ENCODE measurements at places on chromosomes 13 and 19. TPM values are rescaled to one million over a fixed set of nuclear protein-coding genes. Genes with fewer than 3 reads are reported as not detected.

The ALOX5AP gene
- not detected for total RNA-seq

The OXGR1 gene
- not detected for total RNA-seq

The PLK5 gene
- total RNA-seq: 0.38 TPM

The FFAR3 gene
- total RNA-seq: not detected

The METTL21C gene
- total RNA-seq: not detected

DNA sequence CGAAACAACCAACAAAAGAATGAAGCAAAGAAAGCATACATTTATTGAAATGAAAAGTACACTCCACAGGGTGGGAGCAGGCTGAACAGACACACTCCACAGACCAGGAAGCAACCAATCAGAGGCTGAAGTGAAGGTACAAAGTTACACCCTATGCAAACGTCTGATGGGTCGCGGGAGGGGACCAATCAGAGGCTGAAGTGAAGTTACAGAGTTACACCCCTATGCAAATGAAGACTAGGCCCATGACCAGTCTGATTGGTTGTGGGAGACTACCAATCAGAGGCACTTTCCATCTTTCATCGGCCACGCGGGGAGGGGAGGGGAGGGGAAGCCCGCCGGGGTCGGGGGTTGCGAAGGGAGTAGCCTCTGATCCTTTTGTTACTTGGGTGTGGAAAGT lies 12.4 kb upstream of the FBL start:
- H3K27me3 ChIP-seq: peaks cover 12% of the 10 kb centered on the region
- DNase-seq: no peak
- H3K4me3 ChIP-seq: no peak overlapping the region
- H3K4me1 ChIP-seq: no peaks in the 10 kb centered on the region
- no peaks in the 10 kb centered on the region for H3K36me3 ChIP-seq
